ENCODE measurements at places on chromosomes 7 and 10.

GRCh38 chr7:149196705-149197171 lies 1.4 kb downstream of the ZNF282 start:
- no peak for DNase-seq

DNA sequence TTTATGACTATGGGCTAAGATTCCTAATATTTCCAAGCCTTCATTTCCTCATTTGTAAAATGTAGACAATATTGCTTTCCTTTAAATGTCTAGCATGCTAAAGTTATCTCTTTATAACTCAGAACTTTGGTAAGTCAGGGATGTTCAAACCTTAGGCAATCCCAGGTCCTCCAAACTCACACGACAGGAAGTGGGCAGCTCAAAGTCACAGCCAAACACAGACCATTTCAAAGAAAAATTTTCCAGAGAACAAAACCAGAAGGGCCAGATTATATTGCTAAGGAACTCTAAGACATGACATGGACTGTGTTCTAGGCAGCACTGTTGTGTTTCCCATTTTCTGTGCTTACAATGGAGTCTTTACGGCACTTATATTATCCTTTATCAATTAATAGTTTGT lies 87.8 kb upstream of the DYNC1I1 start:
- no peak for DNase-seq

GRCh38 chr10:117677890-117678500 lies 135.4 kb downstream of the EMX2 start:
- no peak for DNase-seq

- no peak for DNase-seq
These were observed 36.2 kb downstream of the PDE1C start for GRCh38 chr7:32034052-32034451.

- DNase-seq = no peak
These were observed 89.5 kb downstream of the ZNF92 start for GRCh38 chr7:65463184-65463583.

GRCh38 chr10:1660386-1660785 lies 76.9 kb downstream of the ADARB2 start:
- no peak for DNase-seq

DNA sequence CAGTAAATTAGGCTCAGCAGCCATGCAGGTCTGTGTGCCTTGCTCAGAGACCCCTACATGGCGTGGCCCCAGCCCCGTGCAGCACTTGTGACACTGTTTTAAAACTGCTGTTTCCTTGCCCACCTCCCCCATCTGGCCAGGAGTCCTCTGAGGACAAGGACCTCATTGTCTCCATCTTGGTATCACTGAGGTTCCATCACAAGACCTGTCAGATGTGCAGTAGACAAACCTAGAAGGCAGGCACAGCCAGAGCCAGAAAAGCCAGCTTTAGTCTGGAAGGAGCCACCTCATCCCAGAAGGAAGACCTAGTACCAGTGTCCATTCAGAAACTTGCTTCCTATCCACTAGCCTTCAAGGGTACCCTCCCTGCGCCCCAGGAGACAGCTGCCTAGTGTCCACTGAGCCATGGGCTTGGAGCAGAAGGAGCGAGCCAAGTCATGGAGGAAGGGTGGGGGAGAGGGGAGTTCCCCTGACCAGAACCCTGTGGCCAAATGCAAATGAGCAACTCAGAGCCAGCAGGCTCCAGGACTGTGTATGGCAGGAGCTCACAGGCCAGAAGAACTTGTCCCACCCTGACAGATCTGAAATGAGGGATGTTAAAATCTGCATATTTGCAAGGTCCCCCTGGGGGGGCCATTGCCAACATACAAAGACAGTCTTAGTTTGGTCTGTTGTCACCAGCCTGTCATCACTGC lies 176.1 kb downstream of the SH3PXD2A start:
- no peak for DNase-seq

DNA sequence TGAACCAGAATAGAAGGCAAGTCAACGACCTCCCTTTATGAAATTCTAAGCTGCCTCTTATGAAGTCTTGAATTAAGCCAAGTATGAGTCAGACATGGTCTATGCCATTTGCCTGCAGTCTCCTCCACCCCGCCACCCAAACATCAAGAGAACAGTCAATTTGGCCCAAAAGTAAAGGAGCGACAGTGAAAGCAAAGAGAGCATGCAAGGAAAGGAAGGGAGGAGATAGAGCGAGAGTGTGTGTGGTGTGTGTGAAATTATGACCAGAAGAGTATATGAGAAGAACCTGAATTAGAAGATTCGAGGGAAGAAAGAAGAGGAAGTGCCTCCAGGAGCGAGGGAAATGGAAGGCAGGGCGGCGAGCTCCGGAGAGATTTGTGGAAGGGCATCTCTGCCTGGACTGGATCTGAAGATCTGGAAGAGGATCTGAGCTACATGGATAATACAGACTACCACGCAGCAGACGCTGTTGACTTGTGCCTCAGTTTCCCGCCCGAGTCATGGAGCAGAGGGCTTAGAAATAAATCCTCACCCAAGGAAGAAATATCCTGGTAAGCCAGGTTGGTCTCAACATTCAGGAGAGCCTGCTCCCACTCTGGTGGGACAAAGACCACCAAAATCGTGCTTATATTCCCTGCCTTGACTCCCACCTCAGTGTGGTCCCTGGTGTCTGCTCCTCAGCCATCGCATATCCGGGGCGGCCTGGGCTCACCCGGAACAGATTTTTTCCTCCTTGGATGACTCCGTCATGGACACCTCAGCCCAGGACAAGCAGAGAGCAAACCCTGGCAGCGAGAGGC lies 459 bp downstream of the ZDHHC6 start:
- no peak for DNase-seq

GRCh38 chr7:50644114-50644513 lies 78.9 kb upstream of the DDC start:
- no peak for DNase-seq

DNA sequence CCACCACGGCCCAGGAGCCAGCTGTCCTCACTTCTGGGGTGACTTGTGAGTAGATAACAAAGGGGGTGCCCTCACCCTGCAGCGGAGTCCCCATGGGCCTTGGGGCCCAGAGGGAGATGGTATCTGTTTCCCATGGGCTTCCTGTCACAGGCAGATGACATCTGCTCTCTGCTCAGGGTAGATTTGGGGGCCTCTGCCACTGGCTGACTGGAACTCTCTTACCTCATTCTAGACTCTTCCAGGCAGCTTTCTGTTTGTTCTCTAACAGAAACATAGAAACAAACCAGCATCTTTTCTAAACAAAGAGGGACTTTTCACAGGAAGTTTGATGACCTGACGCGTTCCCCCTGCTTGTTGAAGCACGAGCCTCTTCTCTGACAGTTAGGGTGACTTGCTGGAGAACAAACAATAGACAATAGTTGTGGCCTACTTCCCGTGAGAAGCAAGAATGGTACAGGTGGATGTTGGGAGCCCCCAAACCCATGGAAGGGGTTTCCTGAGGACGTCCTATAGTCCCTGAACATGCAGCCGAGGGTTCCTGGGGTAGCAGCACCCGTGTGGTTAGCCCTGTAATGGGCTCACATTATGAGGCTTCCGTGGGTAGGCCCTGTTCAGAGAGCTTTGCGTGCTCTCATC lies 61.6 kb downstream of the GRK5 start:
- DNase-seq = no peak

DNA sequence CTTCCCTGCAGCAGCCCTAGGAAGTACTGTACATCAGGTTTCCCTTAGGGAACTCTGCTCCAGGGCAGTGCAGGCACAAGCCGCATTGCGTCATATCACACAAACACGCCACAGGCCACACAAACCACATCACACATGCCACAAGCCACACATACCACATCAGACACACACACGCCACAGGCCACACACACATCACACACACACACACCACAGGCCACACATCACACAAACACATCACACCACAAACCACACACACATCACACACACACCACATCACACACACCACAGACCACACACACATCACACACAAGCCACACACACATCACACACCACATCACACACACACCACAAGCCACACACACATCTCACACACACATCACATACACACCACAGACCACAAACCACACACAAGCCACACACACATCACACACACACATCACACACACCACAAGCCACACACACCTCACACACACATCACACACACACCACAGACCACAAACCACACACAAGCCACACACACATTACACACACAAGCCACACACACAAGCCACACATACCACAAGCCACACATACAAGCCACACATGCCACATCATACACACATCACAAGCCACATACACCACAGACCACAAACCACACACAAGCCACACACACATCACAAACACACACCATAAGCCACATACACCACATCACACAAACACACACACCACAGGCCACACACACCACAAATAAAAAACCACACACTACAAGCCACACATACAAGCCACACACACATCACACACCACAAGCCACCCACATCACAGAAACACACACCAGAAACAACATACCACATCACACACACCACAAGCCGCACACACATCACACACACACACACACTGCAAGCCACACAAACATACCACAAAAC lies 53.4 kb downstream of the TMEM209 start:
- no peak for DNase-seq

DNA sequence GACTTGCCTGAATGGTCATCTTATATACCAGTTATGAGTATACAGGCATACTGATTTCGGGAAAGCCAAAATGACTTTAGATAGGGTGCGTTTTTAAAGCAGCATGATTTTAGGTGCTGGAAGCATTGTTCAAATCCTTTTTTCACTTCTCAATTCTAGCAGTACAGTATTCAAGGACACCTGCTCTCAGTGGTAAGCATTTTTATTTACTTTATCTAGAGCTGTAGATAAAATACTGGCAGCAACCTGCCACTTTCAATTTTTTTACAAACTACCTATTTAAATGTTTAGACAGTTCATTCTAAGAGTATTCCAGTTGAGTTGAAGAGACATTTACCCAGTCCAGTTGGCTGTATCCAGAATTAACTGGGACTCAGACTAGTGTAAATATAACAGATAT lies 33.6 kb downstream of the TMEM106B start:
- DNase-seq = no peak

DNA sequence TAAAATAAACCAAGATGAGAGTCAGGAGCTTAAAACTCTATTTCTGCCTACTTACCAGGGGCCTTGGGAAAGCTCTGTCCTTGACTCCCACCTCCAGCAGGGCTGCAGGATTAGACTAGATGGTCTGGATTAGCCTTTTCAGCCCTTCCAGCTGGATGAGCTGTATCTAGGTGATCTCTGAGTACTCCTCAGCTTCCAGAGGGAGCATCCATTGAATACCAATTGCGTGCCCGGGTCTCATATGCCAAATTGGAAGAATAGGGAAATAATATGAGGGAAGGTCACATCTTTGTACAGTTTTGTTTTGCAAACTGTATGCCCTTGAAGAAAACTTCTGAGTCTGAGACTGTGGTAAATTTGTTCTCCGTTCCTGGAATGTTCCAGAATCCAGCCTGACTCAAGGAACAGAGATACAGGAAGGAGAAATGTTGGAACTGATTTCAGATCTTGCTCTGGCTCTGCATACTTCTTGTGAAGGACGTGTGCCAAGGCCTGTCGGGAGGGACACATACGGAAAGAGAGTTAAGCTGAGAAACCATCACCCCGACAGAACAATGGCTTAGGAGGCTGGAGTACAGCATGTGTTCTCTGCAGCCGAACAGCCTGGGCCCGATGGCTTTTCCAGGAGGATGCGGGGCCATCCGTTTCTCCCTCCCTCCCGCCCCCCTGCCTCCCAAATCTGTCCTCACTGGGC lies 44.9 kb downstream of the MINDY4 start:
- DNase-seq = peak; percentile 21

GRCh38 chr7:103771294-103771693 lies 218.2 kb downstream of the RELN start:
- DNase-seq = no peak

DNA sequence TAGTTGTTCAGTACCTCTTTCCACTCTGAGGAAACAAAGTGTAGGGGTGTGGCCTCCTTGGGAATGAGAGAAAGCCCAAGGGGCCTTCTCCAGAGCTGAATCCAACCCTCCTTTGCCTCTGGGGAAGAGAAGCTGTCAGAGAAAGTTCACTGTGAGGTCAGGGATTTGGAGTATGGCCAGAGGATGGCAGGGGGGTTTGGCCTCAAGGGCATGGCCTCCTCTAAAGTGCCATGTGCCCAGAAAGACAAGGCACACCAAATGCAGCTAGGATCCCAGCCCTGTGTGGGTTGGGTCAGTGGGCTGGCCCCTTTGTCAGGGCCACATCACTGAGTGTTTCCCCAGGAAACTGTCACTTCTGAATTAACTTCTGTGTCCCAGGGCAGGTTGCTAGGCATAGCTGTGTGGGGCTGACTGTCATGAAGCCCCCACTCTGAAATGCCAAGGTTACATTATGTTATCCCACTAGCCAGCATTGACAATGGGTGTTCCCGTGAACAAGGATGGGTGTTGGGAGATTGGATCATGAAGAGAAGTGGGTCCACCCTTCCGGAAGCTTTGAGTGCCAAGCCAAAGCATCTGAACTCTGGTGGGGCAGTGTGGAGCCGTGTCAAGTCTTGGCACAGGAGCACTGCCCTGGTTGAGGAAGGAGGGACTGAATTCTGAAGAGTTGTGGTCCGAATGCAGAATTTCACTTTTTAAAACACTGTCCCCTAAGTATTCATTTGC lies 123.3 kb downstream of the ZMIZ1 start:
- no peak for DNase-seq

GRCh38 chr10:76126607-76127527 lies 695.4 kb downstream of the LRMDA start:
- DNase-seq = no peak

GRCh38 chr7:128840326-128841170 lies 10.3 kb downstream of the FLNC start:
- no peak for DNase-seq

DNA sequence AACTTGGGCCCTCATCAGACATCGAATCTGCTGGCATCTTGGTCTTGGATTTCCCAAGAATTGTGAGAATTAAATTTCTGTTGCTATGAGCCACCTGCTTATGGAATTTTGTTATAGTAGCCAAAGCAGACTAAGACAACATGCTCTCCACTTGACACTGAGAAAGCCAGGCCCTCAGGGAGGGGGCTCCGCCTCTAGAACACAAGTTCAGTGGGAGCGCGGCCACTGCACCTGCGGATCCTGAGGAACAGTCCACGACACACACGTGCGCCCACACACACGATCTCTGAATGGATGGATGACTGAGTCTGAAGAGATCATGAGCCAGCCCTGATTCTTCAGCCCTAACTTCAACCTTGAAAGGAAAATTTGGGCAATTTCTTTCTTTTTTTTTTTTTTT lies 73.7 kb downstream of the CTBP2 start:
- DNase-seq = no peak

DNA sequence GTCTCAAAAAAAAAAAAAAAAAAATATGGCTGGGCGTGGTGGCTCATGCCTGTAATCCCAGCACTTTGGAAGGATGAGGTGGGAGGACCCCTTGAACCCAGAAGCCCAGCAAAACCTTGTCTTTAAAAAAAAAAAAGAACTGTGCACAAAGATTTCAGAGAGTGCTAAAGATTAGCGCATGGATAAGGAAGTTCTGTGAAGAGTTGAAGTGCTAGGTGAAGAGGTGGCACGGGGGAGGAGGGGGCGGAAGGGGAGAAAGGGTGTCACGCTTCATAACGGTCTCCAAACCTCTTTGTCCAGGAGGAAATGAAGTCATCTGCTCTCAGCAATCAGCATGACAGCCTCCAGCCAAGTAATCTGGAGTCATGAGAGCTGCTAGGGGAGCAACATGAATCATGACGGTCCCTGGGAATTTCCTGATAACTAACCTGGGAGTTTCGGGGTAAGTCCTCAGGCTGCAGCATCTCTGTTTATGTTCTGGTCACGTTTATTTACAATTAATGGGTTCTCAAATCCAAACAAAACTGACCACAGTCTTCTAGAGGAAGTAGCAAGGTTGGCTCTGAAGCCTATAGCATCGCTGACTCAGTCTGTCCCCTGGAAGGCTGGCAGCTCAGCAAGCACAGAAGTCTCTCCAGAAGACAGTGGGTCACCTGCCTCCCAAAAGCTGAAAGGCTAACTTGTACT lies 1.9 kb upstream of the PLAU start:
- DNase-seq = no peak

- no peak for DNase-seq
These were observed 29.3 kb upstream of the MAT1A start for GRCh38 chr10:80318742-80319141.

Data from liver (tissue), 10 donors.